ENCODE measurements at places on chromosomes 16 and 17. TPM values are rescaled to one million over a fixed set of nuclear protein-coding genes. Genes with fewer than 3 reads are reported as not detected.

The ENPP7 gene
- total RNA-seq, result 20.5 TPM

- no peaks in the 10 kb centered on the region for H3K27me3 ChIP-seq
- no peak overlapping the region for H3K27ac ChIP-seq
- no peak overlapping the region for H3K4me3 ChIP-seq
- peaks cover 4% of the 10 kb centered on the region for H3K4me1 ChIP-seq
- DNase-seq, result no peak
These were observed 69.9 kb downstream of the TBC1D16 start for GRCh38 chr17:79965806-79966205.

DNA sequence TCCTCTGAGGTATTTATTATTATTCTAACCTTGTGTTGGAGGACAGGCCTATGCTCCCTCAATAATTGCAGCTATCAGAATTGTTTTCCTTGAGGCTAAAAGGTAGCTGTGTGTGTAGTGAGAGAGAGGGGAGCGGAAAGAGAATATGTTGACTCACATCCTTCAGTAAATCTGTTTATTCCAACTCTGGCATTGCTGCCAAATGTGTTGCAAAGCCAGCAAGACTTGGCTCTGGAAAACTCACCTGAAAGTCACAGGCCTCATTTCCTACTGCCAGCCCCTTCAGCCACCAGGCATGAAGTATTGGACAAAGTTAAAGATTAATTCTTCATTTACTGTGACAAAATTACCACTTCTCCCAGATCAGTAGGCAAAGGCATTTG lies 9.6 kb downstream of the CA10 start:
- peaks cover 32% of the 10 kb centered on the region for H3K27me3 ChIP-seq
- no peak overlapping the region for H3K4me3 ChIP-seq
- no peak overlapping the region for H3K27ac ChIP-seq
- H3K36me3 ChIP-seq, result no peaks in the 10 kb centered on the region
- no peaks in the 10 kb centered on the region for H3K4me1 ChIP-seq

GRCh38 chr17:9098242-9098825 lies 77.0 kb downstream of the NTN1 start:
- DNase-seq, result no peak
- no peak overlapping the region for H3K4me3 ChIP-seq
- H3K27ac ChIP-seq, result no peak overlapping the region
- H3K4me1 ChIP-seq, result no peaks in the 10 kb centered on the region
- H3K36me3 ChIP-seq, result no peaks in the 10 kb centered on the region

- no peak overlapping the region for H3K4me3 ChIP-seq
- H3K27ac ChIP-seq, result no peak overlapping the region
- H3K27me3 ChIP-seq, result peaks cover 19% of the 10 kb centered on the region
These were observed 28.3 kb upstream of the BHLHA9 start for GRCh38 chr17:1241929-1242328.

The FAM171A2 gene
- total RNA-seq, result 34.7 TPM

- H3K4me3 ChIP-seq, result no peak overlapping the region
- H3K27ac ChIP-seq, result no peak overlapping the region
- H3K36me3 ChIP-seq, result no peaks in the 10 kb centered on the region
- H3K27me3 ChIP-seq, result peaks cover 33% of the 10 kb centered on the region
- DNase-seq, result no peak
- H3K4me1 ChIP-seq, result no peaks in the 10 kb centered on the region
These were observed 282.6 kb downstream of the IRF8 start for GRCh38 chr16:86181526-86181925.

DNA sequence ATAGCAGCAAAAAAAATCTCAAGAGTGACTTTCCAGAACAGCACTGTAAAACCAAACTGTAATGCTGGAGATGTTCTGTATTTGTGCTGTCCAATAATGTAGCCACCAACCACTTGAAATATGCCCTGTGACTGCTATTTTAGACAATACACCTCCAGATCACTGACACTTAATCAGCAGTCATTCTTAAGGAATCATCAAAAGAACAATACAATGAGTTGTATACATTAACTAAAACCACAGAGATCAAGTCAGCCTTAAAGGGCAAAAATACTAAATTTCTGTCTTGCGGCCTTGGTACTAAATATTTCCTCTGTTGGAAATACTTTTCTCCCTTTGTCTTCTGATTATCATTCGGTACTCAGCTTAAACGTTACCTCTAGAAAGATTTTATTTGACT lies 33.6 kb upstream of the ANKFY1 start:
- H3K27me3 ChIP-seq, result no peaks in the 10 kb centered on the region
- DNase-seq, result no peak
- no peak overlapping the region for H3K4me3 ChIP-seq
- peaks cover 17% of the 10 kb centered on the region for H3K4me1 ChIP-seq

GRCh38 chr16:27972500-27972899 lies 91.0 kb downstream of the GSG1L start:
- no peaks in the 10 kb centered on the region for H3K36me3 ChIP-seq
- H3K4me3 ChIP-seq, result no peak overlapping the region
- peaks cover 12% of the 10 kb centered on the region for H3K27me3 ChIP-seq
- H3K27ac ChIP-seq, result no peak overlapping the region
- no peaks in the 10 kb centered on the region for H3K4me1 ChIP-seq

GRCh38 chr16:73432850-73433730 lies 385.2 kb upstream of the ZFHX3 start:
- H3K27me3 ChIP-seq, result no peaks in the 10 kb centered on the region
- no peaks in the 10 kb centered on the region for H3K36me3 ChIP-seq

DNA sequence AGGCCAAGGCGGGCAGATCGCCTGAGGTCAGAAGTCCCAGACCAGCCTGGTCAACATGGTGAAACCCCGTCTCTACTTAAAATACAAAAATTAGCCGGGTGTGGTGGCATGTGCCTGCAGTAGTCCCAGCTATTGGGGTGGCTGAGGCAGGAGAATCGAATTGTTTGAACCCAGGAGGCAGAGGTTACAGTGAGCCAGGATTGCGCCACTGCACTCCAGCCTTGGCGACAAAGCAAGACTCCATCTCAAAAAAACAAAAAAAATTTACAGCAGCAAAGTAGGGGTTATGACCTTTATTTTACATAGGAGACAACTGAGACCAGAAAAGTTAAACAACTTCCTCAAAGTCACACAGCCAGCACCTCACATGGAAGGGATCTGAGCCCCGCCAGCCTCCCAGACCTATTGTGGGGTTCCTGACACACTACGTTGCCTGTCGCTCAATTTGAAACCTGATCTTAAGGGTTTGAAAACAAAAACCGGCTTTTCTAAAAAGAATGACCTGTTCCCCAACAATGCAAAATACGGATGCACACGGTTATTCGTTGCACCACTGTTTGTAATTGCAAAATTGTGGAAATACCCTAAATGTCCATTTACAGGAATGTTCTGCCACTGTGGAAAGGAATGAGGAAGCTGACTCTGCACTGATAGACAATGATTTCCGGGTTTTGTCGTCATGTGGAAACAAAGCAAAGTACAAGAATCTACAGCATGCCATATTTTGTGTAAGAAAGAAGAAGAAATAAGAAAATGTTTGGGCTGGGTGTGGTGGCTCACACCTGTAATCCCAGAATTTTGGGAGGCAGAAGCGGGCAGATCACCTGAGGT lies 77.2 kb downstream of the CNGB1 start:
- peak overlapping the region; percentile 87 for H3K27ac ChIP-seq
- H3K27me3 ChIP-seq, result peaks cover 32% of the 10 kb centered on the region
- H3K36me3 ChIP-seq, result no peaks in the 10 kb centered on the region
- peaks cover 29% of the 10 kb centered on the region for H3K4me1 ChIP-seq
- DNase-seq, result no peak

Measured in type B pancreatic cell (in vitro differentiated cells).